CMK (cell line): ENCODE measurements at places on chromosomes 11 and 22.

DNA sequence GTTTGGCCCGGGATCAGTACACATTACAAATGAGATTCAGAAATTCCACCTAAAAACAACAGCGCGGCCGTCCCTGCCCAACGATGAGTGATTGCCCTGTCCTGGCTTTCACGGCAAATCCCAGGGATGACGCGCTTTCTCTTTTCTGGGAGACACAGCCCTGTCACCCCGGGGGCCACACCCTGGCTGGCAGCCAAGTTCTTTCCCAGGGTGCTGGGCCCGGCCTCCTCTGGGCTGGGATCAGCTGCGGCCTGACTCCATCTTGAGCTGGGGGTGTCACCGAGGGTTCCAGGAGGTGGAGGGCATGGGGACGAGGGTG, 82.7 kb downstream of the FBLN1 start:
- DNase-seq, result no peak

DNA sequence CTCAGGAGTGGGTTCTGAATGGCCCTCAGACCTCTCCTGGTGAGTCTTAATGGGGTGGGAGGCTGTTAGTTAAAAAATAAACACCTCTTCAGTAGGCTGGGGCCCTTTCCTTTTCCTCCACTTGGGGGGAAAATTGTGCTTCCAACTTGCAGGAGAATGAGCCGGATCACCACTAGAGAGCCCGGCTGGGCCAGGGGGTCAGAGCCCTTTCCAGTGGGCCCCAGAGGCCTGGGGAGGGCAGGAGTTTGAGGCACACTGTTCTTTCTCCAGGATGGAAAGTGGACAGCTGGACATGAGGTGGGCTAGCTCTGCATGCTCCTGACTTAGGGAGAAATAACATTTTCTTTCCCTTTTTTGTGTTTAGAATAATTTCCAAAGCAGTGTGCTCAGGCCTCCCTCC, 32.8 kb downstream of the B3GAT1 start:
- DNase-seq, result no peak

- no peak for DNase-seq
Observed at GRCh38 chr11:17915500-17916143, 97.2 kb downstream of the SERGEF start.

- no peak for DNase-seq
Observed at GRCh38 chr22:36612458-36612857, 83.5 kb upstream of the EIF3D start.

- peak; percentile 51 for DNase-seq
Observed at GRCh38 chr11:3135481-3136440, 29.3 kb downstream of the OSBPL5 start.
